ENCODE measurements at places on chromosomes 6 and 20.

DNA sequence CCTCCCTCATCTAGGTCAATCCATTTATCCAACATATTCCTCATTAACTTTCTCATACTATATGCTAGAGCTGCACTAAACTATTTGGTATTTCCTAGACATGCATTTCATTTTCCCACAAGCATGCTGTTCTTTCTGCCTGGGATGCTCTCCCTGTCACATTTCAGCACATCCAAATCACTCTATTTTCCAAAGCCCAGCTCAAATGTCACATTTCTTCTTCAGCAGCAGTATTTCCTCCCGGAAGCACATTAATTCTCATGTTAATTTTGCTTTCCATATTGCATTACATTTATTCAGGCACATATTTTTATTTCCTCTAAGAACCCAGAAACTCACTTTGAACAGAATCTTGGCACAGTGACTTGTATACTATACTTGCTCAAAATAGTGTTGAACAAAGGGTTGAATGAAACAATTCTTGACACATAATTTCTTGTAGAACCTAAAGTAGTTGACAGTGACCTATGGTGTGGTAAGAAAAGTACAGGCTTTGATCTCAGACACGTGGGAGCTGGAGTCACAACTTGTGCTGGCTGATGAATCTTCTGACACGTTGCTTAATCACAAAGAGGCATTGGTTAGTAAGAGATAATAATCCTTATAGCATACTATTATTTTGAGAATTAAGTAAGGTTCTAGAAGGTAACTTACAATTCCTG lies 30.8 kb upstream of the CD2AP start:
- DNase-seq: no peak

GRCh38 chr6:33896391-33897188 lies 92.8 kb upstream of the MLN start:
- DNase-seq: no peak

DNA sequence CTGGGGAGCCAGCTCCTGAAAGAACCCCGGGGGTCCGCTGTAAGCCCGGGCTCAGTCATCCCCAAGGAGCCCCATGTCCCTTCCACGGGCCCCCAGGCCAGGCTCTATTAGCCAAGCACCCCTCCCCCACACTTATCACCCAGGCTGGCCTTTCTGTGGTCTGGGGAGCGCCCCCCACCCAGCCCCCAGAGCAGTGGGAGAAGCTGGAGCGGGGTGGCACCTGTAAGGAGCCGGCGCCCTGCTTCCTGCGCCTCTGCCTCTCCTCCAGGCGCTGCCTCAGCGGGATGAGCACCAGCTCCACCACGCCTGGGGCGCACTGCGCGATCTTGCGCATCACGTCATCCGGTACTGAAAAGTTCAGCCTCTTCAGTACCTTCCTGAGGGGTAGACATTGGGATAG lies 2.3 kb downstream of the SPEF1 start:
- no peak for DNase-seq

GRCh38 chr20:2859330-2860121 lies 13.8 kb upstream of the PTPRA start:
- no peak for DNase-seq

- no peak for DNase-seq
Measured at GRCh38 chr6:108250240-108250866, 10.5 kb downstream of the SNX3 start.

DNA sequence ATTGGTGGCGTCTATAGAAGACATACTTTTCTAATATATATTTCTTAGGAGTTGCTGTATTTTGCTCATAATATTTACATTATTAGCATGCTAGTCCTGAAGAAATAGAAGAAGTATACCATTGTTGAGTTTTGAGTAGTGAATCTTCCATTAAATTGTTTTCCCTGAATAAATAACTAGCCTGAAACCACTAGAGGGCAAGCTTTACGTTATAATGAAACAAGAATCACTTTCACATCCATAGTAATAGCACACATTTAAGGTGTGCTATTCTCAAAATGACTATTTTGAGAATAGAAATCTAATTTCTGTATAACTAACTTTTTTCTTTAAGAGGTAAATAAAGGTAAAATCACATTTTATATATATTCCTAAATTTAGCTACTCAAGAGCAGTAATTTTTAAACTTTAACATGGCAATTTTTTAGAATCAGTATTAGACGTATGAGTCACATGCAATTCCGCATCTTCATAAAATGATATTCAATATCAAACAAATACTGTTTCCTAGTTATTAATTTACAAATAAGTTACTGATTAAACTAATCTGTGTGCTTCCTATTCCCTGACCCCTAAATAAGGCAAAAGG lies 213.2 kb upstream of the MANEA start:
- no peak for DNase-seq

DNA sequence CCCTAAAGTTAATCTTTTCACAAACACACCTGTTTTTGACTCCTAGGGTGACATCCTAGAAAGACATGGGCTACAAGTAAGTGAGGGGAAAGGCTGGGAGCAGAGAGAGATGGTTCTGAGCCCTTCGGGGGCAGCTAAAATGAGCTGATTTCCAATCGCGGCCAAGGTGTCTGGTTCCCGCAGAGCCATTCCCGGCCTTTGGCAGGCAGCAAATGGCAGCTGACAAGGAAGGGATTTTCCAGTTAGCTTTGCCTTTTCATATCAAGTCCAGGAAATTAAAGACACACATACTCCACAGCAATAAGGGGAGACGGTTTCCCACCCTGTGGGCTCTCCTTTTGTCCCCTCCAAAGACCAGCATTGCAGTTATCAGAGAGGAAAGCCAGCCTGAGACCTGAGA lies 228.5 kb downstream of the ZMYND8 start:
- no peak for DNase-seq

DNA sequence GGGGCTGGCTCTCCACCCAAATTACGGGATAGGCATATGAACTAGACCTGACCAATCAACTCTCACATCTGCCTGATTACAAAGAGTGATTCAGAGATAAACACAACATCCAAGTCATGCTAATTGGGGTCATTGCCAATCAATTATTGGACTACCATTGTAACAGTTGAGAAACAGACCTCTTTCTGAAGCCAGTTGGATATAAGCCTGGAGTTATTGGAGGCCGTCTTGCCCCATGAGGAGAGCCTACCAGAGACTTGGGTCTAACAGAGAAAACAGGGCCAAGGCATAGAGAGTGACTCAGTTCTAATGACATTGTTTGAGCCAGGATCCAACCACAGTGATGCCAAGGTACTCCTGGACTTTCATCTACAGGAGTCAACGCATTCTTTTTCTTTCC lies 39.4 kb upstream of the HIVEP2 start:
- no peak for DNase-seq

GRCh38 chr6:167108278-167108677 lies 14.6 kb upstream of the CCR6 start:
- no peak for DNase-seq

DNA sequence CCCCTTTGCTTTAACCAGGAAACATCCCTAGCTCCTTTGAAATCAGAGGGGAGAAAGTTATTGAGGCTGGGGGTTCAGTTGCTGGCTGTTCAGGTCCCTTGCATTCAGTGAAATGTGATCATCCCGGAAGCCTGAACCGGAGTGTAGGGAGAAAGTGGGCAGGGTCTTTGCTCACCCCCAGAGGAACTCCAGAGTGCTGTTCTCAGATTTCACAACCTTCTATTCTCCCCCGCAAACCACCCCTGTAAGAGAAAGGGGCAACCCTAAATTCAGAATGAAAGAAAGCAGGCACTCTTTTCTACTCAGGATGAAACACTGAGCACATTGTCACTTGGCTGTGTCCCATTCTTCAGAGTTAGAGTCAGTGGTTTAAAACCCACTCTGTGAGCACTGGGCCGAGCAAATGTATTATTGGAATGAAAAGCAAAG lies 139.8 kb downstream of the KHDC1L start:
- no peak for DNase-seq

DNA sequence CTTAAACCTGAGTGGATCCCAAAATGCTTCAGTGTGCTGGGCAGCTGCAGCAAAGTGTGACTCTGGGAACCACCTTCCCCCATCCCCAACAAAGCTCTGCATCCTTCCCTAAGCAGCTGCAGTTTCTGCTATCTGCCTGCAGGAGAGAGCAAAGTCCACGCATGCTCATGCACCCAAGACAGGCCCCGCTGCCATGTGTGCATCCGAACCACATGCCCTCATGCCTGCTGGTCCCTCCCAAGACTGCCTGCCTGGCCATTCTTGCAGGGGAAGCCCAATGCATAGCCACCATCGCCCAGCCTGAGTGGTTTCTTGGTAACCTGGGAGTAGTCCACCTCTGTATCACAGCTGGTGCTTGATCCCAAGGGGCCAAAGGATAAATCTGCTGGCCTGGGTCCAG lies 94.3 kb upstream of the OLIG3 start:
- no peak for DNase-seq

GRCh38 chr20:31341470-31341869 lies 26.9 kb upstream of the DEFB118 start:
- DNase-seq: no peak

DNA sequence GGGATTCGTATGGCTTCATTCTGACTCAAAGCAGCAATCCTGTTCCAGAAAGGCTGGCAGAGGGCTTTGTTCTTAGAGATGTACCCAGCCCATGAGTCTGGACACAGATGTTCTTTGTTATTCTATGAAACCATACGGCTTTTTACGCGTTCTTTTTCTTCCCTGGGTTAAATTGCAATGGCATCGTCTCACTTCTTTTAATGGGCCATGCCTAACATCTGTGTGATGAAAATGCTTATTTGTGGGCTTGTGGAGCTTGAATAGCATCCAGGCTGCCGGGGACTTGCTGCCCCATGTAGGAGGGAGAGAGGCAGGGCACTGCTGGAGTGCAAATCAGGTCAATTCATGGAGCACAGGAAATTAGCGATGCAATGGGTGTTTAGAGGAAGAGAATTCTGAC lies 19.4 kb downstream of the FAM50B start:
- no peak for DNase-seq

DNA sequence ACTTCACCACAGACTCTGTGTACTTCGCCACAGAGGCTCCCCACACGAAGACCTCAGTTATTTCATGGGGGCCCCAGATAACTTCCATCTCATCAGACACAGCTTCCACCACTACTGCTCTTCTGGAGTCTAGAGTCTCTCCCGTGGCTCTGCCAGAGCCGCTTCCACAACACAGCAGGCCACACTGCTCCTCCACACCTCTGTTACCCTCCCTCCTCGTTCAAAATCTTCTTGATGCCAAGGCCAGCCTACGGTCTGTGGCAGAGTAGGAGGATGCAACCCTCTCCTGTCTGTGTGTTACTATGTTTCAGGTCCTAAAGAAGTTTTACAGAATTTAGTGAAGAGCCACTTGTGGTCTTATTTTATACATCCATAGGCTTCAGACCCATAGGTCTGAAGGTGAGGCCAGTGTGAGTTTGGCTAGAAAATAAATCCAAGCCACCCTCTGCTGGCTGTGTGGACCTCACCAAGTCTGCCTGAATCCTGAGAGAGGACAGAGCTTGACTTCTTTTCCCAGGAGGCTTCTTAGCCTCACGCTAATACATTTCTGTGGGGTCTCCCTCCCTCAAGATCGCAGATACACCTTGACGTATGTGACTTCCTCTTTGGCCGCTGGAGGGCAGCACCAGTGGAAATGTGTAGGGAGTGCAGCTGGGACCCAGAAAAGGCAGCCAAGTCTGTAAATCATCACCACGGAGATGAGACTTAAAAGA lies 197.7 kb downstream of the FAXC start:
- DNase-seq: peak; percentile 3

GRCh38 chr20:34771680-34772081 lies 53.8 kb downstream of the NCOA6 start:
- no peak for DNase-seq

DNA sequence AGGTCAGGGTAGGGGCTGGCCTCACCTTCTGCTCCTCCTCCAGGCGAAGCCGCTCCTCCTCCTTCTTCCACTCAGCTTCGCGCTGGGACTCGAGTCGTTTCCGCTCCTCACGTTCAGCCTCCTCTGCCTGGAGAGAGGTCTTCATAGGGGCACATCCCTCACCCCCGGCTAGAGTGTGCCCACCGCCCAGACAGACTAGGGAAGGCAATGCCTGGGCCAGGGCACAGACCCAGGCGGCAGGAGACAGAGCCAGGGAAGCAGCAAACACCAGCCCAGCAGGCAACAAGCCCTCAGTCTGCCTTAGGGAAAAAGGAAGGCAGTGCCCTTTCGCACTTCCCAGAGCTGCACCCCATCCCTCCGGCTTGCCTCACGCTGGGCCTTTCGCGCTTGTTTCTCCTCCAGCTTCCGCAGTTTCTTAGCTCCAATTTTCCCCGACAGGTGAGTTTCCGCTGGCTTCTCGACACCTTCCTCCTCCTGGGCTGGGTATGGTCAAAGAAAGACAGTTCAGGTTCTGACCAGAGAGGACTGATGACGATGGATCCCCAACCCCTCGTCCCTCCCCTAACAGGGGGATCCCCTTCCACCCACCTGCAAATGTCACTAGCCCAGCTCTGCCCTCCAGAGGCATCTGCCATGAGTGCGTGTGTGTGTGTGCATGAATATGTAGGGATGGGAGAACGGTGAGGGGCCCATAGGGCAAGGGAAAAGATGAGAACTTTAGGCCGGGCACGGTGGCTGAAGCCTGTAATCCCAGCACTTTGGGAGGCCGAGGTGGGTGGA lies 4.3 kb downstream of the DDRGK1 start:
- DNase-seq: no peak

DNA sequence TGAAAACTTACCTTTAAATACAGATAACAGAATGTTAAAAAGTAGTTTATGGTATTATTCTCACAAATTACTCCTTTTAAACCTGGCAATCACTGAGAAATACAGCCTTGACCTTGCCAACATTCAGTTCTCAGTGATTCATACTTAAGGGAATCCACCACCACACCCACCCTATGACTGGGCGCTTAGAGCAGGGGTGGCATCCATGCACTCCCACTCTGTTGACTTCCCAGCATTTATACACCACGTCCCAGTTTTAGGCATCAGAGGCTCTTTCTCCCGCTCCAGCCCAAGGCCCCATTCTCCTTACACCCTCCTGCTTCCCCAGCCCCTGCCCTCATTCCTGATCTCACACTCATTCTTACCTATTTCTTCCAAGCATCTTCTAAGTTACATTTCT lies 16.3 kb downstream of the TRAF3IP2 start:
- DNase-seq: no peak

GRCh38 chr20:6671829-6672228 lies 95.7 kb upstream of the BMP2 start:
- no peak for DNase-seq

- no peak for DNase-seq
Measured at GRCh38 chr20:308427-309038, 11.2 kb downstream of the ZCCHC3 start.

Measured in NCI-H1048 (cell line).